ENCODE measurements at places on chromosomes 16 and 17.

GRCh38 chr17:81863123-81863675 is 2.9 kb upstream of the P4HB start:
- DNase-seq, result no peak

GRCh38 chr16:68420366-68420942 is 27.9 kb downstream of the SMPD3 start:
- peak; percentile 85 for DNase-seq

DNA sequence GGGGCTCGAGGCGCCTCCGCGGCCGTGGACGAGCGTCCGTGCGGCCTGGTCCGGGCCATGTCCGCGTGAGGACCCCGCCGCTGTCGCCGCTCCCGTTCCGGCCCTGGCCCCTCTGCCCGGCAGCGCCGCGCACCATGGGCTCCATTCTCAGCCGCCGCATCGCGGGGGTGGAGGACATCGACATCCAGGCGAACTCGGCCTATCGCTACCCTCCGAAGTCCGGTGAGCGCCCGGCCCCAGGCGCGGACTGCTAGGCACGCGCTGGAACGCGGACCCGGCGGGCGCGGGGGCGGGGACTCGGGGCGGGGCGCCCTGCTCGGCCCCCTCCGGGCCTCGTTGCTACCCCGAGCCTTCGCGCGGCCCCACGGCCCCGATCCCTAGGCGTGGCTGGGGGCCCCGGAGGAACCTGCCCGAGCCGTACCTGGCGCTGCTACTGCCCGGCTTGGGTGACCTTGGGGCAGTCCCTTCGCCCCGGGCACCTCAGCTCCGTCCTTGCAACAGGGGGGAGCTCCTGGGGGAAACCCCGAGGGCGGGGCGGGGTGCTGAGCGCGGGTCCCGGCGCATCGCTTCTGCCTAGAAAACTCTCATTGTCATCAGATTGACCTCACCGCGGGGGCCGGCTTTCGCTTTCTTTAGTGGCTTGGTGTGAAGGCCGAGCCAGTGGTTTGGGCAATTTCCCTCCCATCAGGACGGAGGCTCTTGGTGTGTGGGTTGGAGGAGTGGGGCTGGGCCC is 367 bp downstream of the MGRN1 start:
- no peak for DNase-seq

DNA sequence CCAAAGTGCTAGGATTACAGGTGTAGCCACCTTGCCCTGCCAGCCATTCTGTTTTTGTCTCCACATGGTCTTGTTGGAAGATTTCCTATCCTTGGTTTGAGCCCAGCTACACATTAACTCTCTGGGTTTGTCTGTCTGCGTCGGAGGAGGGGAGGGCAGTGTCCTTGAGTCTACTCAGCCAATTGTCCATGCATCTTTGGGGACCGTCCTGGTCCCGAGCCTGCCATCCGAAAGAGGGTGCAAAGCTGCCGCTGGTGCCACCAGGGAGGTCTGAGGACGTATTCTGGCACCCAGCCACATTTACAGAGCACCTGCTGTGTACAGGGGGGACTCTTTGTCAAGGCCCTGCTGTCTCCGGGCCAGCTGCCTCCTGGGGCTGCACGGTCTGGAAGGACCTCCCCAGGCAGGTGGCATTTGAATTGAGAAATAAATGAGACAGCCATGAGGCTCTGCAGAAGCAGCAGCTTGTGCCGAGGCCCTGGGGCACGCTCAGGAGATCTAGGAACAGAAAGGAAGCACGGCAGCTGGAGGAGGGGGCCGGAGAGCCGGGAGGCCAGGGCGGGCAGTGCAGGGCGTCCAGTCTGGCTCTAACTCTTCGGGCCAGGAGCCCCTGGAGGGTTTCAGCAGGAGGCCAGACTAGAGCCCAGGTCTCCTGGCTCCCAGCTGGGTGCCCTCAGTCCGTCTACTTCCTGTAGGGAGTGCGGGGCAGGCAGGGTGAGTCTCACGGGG is 1.5 kb downstream of the CYBA start:
- no peak for DNase-seq

GRCh38 chr16:73002866-73003265 is 45.1 kb downstream of the ZFHX3 start:
- no peak for DNase-seq

DNA sequence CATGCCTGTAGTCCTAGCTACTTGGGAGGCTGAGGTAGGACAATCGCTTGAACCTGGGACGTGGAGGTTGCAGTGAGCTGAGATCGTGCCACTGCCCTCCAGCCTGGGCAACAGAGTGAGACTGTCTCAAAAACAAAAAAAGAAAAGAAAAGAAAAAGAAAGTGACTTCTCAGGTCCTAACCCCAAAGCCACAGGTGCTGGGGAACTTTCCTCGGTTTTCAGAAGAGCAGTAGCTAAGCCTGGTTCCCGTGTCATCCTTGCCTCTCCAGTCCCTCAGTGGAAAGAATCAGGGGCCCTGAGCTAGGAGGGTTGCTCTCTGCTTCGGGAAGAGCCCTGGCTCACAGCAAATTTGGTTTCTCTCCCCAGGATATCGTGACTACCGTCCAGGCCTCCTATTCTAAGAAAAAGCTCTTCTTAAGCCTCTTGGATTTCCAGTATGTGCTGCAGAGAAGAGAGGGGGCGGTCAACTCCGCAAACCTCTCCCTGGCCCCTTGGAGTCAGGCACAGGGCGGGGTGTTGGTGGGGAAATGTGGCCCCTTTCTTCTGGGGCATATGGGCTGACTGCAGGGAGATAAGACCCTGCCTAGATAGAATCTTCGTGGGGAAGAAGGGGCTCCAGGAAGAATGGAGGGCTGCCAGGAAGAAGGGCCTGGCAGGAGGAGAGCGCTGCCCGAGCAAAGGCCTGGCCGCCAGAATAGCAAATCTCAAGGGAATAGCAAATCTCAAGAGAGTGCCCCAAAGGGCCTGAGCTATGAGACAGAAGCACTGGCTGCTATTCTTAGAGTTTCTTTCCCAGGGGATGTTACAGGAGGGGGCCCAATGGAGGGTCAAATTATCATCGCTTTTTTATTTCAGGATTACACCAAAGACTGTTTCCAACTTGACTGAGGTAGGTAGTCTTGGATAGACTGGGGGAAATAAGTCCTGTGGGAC is 8.3 kb upstream of the NLRC5 start:
- DNase-seq, result no peak

DNA sequence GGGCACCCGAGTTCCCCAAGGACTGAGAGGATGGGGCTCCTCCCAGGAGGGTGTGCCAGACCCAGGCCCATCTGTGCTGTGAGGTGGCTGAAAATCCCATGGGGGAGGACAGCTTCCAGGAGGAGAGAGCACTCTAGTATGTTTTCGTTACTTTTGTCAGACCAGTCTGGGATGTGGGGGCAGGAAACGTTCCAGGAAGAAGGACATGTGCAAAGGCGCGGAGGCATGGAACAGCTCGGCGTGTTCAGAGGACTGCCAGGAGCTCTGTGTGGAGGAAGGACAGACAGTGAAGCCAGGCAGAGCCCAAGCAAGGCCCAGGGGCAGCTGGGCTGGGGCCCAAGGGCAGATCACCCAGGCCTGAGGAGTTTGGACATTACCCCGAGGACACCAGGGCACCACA is 7.0 kb downstream of the CA4 start:
- DNase-seq, result no peak
